Retina (tissue), 1 donor: ENCODE measurements at places on chromosomes 5 and 9.
A peak's percentile ranks its signal among the peaks of the same experiment; 100 is the strongest.

GRCh38 chr5:38555354-38556087 is 925 bp downstream of the LIFR start:
- DNase-seq = peak; percentile 44

- peak; percentile 38 for DNase-seq
Observed at GRCh38 chr5:154355129-154355611, 90.6 kb upstream of the SAP30L start.

DNA sequence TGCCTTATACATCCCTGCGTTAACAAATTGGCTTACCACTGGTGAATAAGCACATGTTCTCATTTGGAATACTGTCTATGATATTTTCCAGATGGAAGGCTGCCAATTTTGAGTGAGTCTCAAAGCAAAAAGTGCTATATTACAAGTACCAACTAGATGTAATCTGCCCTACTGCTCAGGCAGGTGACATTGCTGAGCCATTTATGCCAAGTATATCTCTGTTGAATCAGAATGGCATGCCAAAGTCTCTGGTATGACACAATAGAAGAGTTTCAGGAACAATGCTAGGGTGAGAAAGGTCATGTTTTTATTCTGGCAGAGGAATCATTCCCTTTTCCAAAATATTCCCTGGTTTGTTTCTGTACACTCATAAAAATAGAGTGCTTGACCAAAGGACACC is 356.5 kb downstream of the CDH9 start:
- no peak for DNase-seq

GRCh38 chr5:143208781-143209510 is 194.5 kb downstream of the NR3C1 start:
- DNase-seq = no peak

- DNase-seq = no peak
Observed at GRCh38 chr9:78767490-78767889, 470.6 kb downstream of the PSAT1 start.

DNA sequence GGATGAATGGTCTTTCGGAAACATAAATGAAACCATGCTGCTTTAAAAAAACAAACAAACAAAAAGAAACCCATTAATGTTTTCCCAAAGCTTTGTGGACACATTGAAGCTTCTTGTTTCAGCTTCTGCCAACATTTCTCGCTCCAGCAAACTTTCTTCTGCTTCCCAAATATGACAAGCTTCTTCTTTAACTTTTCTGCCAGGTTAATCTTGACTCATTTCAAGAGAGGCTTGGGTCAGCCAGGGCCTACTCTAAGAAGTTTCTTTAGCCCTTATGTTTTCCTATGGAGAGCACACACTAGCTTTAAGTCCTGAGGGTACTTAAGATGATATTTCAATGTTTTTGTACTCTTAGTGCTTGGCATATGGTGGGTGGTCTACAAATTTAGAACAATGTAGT is 6.1 kb downstream of the ANXA1 start:
- no peak for DNase-seq

DNA sequence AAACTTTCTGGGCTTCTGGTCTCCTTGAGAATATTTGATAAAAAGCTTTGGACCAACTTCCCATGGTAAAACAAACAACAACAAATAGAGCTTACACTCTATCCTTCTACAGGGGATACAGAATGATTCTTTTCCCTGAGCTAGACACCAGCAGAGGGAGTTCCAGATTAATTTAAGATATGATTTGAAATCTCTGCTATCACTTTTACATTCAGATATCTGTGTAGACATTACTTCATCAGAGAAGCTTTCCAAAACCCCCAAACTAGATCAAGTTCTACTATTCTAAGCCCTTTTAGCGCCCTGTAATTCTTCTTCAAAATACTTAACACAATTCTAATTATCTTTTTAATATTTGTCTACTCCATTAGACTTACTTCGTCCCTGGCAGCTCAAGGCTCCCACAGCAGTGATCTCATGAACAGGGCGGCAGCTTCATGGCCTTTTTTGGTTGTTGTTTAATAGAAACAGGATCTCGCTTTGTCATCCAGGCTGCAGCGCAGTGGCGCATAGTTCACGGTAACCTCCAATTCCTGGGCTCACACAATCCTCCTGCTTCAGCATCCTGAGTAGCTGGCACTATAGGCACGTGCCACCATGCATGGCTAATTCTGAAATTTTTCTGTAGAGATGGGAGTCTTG is 955 bp upstream of the GALNT12 start:
- no peak for DNase-seq

GRCh38 chr5:157214861-157215513 is 34.3 kb downstream of the ITK start:
- no peak for DNase-seq

DNA sequence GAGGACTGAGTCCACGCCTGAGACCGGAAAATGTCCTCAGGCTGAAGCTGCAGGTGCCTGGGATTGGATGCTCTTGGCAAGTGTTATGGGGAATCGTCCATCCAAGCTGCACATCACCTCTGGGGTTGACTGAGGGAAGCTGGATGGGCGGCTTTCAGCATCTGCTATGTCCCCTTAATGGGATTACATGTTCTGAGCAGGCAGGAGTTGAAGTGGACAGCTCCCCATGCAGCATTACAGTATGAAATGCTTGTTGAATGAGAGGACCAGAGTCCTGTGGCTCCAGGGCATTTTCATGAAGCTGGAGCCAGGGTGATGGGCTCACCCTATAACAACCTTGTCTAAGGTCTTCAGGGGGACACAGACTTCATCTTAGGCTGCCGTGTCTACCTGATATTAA is 270.9 kb downstream of the HSPA4 start:
- no peak for DNase-seq

GRCh38 chr5:149808264-149808982 is 78.3 kb downstream of the PPARGC1B start:
- DNase-seq = no peak

GRCh38 chr5:100550531-100551051 is 15.4 kb downstream of the FAM174A start:
- DNase-seq = no peak

DNA sequence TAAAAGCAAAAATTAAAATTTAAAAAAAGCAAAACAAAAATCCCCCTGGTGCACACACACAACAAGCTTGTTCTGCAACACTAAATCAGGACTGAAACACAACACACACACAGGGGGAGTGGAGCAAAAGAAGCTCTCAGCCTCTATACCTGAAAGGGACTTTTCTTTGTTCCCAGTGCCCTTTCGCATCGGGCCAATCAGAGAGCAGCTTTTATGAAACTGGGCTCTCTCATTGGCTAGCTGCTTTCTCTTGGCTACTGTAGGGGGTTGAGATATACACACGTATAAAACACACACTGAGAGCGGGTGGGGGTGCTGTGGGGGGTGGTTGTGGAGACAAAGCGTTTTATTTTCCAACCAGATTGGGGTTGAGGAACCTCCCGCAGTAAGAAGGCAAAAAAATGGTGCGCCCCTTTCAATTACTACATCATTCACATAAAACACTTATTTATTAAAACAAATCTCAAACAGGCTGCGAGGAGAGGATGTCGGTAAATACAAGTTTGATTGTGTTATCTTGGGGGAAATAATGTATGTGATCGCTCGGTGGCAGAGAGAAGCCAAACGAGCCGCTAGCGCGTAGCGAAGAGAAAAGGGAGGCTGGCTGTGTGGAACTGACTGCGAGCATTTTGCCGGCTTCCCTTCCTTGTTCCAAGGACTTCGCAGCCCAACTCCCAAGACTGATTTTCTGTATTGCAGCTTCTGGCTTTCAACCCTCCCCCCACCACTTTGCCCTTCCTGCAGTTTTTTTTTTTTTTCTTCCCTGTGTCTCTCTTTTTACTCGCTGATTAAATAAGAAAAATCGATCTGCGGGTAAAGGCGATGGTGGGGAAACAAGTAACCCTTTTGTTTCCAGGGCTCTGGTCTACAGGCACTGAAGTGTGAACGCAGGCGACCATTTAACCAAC is 2.5 kb upstream of the ZNF608 start:
- DNase-seq = peak; percentile 90

DNA sequence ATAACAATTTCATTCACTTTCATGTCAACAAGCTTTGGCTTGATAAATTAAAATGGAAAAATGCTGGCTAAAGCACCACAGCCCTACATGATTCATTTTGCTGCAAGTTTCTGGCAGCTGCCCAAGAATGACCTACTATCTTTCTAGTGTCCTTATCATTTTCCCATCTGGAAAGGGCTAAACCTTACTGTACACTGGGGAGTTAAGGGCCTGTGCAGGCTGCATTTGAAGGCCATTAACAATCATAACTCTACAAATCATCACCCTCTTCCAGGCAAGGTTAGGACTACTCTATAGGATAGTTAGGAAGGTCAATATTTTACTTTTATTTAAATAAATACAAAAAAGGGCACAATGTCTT is 579.7 kb upstream of the ZNF608 start:
- DNase-seq = no peak

GRCh38 chr9:69696802-69697201 is 24.6 kb upstream of the APBA1 start:
- no peak for DNase-seq

- DNase-seq = no peak
Observed at GRCh38 chr9:76901801-76902200, 4.1 kb downstream of the PRUNE2 start.

DNA sequence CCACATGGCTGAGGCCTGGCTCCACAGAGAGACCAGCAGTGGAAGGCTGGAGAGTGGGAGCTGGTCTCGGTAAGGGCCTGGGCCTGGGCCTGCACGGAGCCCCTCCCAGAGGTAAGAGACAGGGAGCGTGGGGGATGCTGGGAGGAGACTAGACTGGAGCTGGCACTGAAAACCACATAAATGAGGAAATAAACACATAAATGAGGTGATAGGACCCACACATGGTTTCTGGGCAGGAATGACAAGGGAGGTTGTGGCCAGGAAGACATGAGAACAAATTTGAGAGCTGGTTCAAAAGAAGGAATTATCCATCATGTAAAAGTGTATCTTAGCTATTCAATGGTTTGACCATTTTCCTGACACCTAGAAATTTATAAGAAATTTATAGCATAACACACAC is 451.7 kb upstream of the DAP start:
- DNase-seq = no peak

GRCh38 chr9:120612218-120612617 is 32.3 kb upstream of the CDK5RAP2 start:
- DNase-seq = no peak

DNA sequence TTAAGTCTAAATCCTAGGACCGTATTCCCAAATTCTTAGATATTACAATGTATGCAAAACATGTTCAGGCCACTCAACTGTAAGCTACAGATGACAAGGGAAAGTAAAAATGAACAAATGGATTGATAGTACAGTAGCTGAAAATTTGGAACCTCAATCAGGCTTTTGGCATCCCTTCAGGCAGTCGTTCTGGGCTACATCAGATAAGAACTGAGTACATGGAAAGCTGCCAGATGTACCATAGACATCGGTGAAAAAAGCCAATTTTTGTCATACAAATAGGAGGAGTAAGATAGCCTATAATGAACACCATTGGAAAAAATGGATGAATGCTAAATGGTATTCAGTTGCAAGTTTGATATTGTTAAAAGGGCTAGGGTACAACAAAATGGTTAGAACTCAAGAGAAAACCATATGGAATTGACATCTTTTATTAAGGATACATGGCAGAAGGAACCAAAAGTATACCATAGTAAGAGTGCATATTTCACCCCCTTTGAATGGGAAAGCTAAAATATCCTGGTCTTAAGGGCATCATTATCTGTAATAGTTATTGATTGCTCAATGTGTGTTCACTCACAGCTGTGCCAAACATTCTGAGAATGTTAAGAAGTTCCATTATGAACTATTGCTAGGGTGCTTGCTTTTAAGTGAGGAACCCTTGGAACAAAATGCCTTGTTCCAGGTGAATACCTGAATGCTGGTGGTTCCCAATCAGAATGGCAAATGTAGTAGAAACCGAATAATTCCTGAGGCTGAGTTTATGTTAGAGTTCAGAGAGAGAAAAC is 86.4 kb downstream of the NR3C1 start:
- no peak for DNase-seq

DNA sequence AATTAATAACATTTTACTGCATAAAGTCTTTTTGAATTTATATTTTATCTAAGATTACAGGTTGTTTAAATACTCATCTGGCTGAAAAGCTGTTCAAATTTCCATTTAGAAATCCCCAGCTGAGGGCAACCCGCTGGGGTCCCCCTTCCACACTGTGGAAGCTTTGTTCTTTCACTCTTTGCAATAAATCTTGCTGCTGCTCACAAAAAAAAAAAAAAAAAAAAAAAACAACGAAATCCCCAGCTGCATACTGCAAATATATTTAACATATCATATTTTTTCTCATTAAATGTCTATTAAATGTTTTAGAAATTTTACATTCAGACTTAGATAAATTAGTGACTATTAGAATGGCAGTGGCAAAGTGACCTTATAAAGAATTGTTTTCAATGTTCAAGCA is 172.2 kb downstream of the NFIB start:
- DNase-seq = no peak

DNA sequence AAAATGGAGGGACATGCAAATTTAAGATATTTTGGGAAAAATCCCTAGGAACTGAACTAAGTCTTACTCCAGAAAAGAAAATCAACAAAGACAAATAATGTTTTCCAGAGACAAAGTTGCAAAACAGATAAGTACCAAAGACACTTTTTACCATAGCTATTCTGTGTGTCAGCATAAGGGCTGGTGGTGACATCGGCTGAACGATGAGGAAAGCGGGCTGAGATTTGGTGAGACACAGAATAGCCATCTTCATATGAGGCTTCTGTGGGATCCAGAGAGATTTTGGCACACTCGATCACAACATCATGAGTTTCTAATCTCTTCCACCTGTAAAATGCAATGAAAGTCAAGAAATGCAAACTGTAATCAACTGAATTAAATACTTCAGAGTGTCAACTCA is 32.3 kb downstream of the TSC1 start:
- DNase-seq = no peak

GRCh38 chr5:38803246-38803645 is 42.6 kb upstream of the OSMR start:
- no peak for DNase-seq

GRCh38 chr5:152007653-152008335 is 83.1 kb upstream of the GLRA1 start:
- peak; percentile 20 for DNase-seq

DNA sequence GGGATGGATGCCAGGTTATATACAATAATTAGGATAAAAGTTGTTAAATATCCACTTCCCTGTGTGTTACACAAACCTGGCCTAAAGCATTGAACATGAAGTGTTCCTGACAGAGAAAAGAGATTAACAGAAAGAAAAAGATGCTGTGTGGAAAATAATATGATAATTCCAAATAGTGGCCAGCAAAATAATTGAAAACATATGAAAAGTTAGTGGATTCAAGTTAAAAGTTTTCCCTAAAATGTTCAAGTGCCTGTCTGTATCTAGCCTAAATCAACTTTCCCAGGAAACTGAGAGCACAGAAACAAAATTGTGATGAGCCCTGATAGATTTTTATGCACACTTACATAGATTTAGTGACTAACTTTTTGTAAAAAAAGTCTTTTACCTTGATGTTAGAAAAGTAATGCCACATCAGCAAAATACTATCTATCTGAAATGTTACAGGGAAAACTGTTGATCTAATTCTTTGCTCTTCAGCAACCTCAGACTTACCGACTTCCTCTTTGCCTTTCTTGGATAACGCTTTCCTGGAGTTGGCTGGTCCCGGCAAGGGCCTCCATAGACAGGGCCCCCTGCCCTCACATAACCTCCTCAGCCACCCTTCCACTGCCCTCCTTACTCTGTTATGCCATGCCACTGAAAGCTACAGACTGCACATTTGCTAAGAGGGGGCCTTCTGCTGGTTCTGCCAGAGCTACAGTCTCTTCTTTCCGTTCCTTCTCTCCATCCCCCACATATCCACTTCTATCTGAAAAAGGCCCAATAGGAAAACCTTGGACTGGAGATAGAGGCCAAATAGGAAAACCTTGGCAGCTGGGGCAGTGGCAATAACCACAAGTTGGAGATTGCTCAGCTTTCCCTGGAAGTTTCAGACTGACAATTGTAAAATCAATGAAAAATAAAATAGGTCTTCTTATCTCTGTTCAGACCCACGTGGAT is 44.4 kb downstream of the ZNF474 start:
- no peak for DNase-seq
